ENCODE measurements at places on chromosomes 1 and 21.

DNA sequence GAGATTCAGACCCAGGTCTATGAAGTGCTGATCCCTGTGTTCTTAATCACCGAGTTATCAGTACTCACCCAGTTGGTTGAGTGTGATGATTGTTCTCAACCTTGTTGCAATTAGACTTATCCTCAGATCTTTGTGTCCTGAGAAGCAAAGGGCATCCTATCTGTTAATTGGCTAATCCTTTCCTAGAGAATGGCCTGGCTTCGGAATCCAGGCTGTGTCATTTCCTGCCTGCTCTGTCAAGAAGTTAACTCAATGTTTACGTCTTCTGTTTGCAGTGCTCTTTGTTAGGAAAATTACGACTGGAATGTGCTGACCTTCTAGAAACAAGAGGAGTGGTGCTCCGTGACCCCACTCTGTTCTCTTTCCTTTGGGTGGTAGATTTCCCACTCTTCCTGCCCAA lies 14.7 kb downstream of the GAS5 start:
- no peak for DNase-seq

- DNase-seq = no peak
Observed at GRCh38 chr1:220990427-220991339, 111.4 kb downstream of the HLX start.

DNA sequence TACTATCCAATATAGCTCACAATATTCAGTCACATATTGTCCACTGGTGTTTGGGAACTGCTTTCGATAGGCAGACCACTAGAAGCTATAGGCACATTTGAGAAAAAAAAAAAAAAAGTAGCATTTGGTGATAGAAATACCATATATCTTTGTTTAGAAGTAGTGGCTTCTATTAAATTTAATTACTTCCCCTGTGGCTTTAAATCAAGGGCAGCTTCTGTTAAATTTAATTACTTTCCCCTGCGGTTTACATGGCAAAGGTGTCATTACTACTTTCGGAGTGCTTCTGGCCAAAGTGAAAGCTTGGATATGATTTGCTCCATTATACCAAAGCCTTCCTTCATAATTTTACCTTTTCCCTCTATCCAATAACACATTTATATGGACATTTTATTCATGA lies 229.9 kb downstream of the TTLL7 start:
- DNase-seq = no peak

GRCh38 chr1:52769346-52770033 lies 43.2 kb downstream of the ZYG11B start:
- no peak for DNase-seq

DNA sequence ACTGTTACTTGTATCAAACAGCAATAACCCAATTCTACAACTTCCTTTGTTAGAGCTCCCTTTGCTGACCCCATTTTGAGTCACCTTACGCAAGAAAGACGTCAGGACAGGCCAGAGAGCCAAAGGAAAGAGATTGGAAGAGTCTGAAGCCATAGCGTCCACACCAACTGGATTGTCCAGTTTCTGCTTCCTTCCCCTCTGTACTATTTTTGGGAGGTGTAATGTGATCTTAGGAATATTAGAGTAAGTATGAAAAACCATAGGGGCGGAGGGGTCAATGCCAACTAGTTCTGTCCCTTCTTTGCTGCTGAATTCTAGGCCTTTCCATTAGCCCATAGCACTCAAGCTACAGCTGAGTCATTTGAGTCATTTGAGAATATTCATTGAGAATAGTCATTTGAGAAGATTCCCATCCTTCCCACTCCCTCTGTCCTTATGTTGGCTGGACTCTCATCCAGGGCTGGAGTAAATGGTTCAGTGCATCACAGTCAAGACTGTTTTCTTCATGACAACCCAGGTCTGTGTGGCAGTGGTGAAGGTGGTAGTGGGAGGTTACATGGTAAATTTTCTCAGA lies 14.8 kb upstream of the NFIA start:
- no peak for DNase-seq

GRCh38 chr1:228852024-228852423 lies 116.7 kb downstream of the RHOU start:
- DNase-seq = no peak

DNA sequence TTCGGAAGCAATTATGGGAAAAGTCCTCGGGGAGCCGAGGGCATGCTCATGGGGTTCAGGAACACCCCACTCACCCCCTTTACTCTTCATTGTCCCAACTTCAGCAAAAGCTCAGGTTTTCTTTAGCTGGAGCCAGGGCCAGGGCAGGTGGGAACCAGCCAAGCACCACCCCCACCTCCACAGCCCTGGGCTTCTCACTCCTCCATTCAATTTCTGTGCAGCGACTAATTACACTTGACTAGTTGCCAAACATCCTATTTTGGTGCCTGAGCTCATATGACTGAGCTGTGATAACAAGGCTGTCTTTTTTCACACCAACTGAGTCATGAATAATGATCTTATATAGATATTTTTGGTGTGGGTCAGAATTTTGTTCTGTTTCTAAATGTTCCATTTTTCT lies 257.2 kb upstream of the AJAP1 start:
- DNase-seq = no peak

DNA sequence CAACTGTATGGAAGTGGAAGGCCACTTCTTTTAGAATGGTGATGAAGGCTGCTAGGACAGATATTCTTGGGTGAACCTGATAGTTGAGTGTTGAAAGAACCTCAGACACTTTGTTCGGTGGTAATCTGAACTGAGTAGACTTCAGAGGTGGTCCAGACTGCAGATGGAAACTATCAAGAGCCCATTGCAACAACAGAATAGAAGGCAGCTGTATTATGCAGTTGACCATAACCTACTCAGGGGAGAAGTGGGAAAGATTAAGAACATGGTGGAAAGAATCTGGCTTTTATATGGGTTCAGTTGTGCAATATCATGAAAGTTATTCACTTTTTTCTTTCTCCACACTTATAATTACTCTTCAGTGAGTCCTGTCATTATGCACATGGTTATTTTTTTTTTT lies 194.0 kb downstream of the KCNK2 start:
- DNase-seq = no peak

DNA sequence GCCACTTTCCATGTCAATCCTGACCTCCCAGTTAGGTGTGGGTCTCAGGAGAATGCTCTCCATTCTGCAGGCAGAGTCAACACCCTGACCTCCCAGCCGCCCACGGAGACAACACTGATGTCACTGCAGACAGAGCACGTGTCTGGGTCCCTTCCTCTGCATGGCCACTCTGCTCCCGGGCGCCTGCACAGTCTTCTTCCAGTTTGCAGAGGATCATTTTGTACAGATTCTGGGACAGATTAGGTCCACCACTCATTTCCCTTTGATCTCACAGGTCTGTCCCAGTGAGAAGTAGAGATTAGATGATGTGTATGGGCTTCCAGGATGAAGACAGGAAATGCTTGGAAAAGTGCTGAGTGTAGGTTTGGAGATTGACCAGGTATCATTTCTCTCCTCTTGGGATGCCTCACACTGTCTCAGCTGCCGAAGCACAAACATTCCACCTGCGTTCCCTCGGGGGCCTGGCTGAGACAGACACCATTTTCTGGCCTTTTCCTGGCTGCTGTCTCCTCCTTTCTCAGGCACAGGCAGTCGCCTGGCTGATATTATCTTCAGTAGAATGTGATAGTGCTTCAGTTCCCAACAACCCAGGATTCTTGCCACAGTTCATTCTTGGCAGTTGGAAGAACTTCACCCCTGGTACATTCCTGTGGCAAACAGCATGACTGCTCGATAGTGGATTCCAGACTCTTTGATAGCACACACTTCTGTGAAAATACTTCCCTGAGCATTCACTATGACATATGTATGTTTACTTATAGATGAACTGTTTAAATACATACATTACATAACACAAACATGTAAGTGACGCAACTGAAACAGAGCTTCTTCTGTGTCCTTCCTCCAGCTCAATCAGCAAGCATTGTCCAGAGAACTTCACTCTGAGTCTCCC lies 7.9 kb downstream of the MYBPHL start:
- DNase-seq = no peak

DNA sequence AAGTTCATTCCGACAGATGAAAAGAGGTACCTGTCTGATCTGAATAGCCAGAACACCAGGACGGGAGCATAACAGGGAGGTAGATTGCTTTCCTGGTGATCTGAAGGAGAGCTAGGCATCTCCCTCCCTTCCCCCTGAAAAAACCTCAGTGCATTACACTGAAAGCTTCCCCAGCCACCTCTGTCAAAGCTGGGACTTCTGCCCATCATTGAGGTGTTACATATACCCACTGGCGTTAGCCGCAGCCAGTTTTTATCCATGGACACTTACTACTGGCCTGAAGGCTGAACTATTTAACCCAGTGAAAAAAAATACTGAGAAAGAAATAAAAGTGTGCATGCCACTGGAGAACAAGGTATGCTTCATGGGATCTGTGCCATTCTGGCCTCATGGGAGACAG lies 568.3 kb upstream of the ADAMTS5 start:
- no peak for DNase-seq

- no peak for DNase-seq
Observed at GRCh38 chr1:14137411-14138134, 437.6 kb downstream of the PRDM2 start.
